ENCODE measurements at places on chromosomes 7 and 10. TPM values are rescaled to one million over a fixed set of nuclear protein-coding genes. Genes with fewer than 3 reads are reported as not detected.

Gene TMEM140
- 32.4 TPM for total RNA-seq

Gene ELAPOR2
- 17.9 TPM for total RNA-seq

DNA sequence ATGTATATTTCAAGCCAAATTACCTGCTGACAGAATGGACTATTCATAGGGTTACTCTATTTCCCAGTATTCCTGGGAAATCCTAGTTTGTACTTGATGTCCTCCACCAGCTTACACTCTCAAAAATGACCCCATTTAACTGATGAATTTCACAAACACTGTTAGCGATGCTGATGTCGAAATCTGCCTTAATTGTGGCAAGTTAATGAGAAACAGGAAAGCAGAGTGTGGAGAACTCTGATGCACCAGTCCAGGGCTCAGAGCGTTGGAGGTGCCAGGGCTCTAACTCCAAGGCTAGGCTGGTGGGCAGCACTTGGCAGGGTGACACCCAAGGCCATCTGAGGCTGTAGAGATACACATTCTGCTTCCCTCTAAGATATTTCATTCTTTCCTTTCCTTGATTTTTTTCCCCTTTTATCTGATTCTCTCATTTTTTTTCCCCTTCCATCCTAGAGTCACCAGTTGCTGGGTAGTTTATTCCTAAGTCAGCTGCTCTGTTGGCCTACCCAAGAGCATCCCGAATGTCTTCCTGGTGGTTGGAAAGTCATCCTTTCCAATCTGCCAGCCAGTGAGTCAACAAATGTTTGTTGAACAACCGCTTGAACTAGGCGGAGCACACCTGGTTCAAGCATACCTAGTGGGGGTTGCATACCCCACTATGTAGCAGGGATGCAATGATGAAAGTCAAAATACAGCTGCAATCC is 525.0 kb upstream of the NRP1 start:
- DNase-seq, result no peak

DNA sequence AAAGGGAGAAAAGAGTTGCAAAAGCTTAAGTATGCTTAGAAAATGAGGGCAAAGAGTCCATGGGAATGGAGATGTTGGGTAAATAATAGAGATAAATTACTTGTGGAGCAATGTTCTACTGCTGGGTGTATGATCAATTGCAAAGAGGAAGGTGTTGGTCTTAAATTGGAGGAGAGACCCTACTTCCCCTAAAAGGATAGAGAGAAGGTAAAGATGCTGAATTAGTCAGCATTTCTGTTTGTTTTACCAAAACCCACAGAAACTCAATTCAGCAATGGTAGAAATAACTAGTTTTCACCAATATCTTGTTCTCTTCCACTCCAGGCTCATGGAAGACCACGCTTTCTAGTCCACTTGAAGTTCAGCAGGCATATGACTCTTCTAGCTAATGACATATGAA is 32.1 kb downstream of the ASB4 start:
- DNase-seq, result no peak

DNA sequence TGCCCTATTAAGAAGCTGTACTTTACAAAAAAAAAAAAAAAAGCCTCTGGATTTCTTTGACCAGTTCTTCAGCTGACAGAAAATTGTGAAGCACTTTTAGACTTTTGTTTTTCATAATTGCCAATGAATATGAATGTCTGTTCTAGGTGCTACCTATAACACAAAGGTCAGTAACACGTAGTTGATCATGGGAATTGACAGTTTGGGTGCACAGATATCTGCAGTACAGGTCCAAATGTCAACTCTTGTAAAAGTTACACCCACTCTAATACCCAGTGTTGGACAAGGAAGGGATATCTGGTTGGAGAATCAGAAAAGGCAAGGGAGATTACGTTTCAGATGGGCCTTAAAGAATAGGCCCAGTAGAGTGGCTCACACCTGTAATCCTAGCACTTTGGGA is 1.8 kb downstream of the REEP3 start:
- no peak for DNase-seq

DNA sequence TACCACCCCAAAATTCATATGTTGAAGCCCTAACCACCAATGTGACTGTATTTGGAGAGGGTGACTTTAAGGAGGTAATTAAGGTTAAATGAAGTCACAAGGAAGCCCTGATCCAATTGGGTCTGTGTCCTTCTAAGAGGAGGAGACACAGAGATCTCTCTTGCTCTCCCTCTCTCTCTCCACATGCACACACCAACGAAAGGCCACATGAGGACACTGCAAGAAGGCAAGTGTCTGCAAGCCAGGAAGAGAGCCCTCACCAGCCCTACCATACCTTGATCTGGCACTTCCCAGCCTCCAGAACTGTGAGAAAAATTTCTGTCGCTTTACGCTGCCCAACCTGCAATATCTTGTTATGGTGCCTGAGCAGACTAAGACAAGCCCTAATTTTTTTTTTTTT is 56.0 kb upstream of the NEBL start:
- no peak for DNase-seq

- no peak for DNase-seq
These were observed 45.8 kb downstream of the GPR85 start for GRCh38 chr7:113040849-113041248.

Gene TACC2
- total RNA-seq, result 60.7 TPM

- DNase-seq, result no peak
These were observed 61.5 kb upstream of the GPR22 start for GRCh38 chr7:107408349-107408748.

Gene CDH23
- 7.5 TPM for total RNA-seq

DNA sequence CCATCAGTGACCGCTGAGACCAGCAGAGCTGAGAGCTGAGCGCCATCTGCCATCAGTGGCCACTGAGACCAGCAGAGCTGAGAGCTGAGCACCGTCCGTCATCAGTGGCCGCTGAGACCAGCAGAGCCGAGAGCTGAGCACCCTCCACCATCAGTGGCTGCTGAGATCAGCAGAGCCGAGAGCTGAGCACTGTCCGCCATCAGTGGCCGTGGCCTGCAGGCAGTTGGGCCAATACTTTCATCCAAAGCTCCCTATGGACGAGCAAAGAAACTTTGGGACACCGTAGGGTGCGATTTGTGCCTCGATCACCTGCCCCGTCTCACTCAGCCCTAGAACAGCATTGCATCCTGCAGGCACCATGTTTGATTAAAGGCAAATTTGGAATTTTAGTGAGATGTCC is 265.8 kb downstream of the DNAJB6 start:
- DNase-seq, result no peak

- DNase-seq, result no peak
These were observed 275.9 kb upstream of the NFE2L3 start for GRCh38 chr7:25876092-25876491.

DNA sequence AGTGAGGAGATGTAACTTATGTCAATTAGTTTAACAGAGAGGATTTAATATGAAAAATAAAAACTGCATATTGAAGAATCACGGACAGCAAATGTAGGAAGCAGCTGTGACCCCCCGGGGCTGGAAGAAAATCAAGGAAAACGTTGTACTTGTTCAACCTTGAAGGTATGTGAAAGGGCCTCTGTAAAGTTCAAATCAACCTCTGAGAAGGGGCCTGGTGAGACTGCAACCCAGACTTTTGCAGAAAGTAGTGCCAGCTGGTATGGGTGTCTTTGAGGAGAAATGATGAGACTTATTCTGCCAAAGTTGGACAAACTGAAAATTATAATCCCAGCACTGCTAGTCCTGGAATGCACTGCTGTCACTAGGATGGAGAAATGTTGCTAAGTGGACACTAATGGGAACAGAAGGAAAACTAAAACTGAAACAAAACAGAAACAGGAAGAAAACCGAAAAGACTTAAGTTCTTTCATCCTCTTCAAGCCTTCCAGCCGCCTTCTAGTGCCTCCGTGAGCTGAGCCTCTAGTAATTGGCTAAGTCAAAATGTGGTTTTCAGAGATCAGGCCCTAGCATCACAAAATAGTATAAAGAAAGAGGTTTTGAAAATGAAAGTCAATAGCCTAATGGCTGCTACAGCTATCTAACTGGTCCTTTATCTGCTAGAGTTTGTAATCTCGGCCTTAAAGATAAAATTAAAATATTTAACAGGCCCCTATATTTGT is 253.7 kb upstream of the SORCS1 start:
- DNase-seq, result no peak

Gene SFRP4
- 302 TPM for total RNA-seq

Gene ADRA2A
- total RNA-seq, result 11.4 TPM

DNA sequence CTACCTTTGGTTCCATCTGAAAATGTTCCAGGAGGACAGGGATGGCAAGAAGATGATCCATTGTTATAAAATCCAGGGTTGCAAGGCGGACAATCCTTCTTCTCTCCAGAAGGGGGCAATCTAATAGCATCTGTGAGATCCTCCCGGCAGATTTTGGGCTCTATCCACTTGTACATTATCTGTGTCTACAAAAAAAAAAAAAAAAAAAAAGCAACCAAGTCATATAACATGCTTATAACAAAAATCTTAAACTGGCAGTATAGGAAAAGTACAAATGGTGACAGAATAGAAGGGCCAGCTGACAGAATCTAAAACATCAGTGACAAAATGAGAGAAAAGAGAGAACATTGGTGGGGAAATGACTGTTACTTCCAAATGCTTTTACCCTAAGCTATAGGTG is 132.7 kb downstream of the ELAPOR2 start:
- DNase-seq, result no peak

GRCh38 chr10:73956476-73957359 is 41.2 kb upstream of the VCL start:
- DNase-seq, result no peak

DNA sequence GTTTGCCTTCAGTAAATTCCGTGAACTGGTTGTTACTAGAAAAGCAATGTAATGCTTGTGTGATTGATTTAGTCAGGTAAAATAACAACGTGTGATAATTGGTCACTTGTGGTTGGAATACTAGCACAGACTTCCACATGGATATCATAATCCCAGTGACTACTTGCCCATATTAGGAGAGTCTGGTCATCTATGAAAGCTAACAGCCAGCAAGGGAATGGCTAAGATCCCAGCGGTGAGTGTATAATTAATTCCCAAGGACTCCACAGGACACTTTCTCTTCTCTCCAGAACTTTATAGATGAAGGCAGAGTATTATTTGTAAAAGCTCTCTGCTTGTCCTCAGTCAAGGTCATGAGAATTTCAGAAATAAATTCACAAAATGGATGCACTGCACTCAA is 662.6 kb upstream of the TEX47 start:
- DNase-seq, result no peak

Gene MSS51
- total RNA-seq, result 6.3 TPM

Gene C10orf53
- not detected for total RNA-seq

- DNase-seq, result no peak
These were observed 50.2 kb downstream of the KCNH2 start for GRCh38 chr7:150927956-150928344.

GRCh38 chr7:151729521-151729921 is 147.4 kb downstream of the PRKAG2 start:
- peak; percentile 63 for DNase-seq

GRCh38 chr7:77289387-77289786 is 89.8 kb upstream of the FGL2 start:
- DNase-seq, result no peak

- no peak for DNase-seq
These were observed 77.7 kb downstream of the OSBPL3 start for GRCh38 chr7:24902276-24902675.

Gene SLC18A3
- not detected for total RNA-seq

GRCh38 chr10:66604195-66604594 is 321.6 kb upstream of the LRRTM3 start:
- DNase-seq, result peak; percentile 47

GRCh38 chr10:102511583-102512274 is 8.0 kb downstream of the SUFU start:
- DNase-seq, result no peak

Gene PKD2L1
- total RNA-seq, result 0.71 TPM

- DNase-seq, result no peak
These were observed 37.2 kb downstream of the PRSS2 start for GRCh38 chr7:142807855-142808460.

Gene FAM20C
- total RNA-seq, result 88.3 TPM

DNA sequence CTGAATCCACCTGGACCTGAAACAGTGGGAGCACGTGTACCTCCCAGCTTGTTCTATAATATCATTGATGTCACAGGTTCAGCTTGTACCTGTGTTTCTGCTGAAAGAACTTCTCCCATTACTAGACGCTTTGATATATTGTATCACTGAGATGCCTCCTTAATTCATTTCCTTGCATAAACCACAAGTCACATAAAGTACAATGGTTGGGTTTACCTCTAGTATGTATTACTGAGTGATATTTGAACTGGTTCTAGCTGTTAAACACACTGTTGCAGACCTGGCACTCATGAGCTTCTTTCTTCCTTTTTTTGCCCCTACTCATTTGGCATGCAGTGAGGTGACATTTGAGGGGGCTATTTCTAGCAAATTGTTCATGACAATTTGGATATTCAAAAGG is 106.6 kb upstream of the KLF14 start:
- no peak for DNase-seq

- DNase-seq, result no peak
These were observed 176.5 kb upstream of the CCZ1B start for GRCh38 chr7:7002418-7003062.

Gene PAX4
- not detected for total RNA-seq

- peak; percentile 86 for DNase-seq
These were observed 17.7 kb downstream of the CLIP2 start for GRCh38 chr7:74306730-74307469.

- peak; percentile 89 for DNase-seq
These were observed at the start of gene MINDY3 for GRCh38 chr10:15859906-15860691. TSS of gene MINDY3 (minus strand) at chr10:15860507. CDS start at chr10:15860299, 208 bp downstream.

All from aorta (tissue), 5 donors.